ENCODE measurements at places on chromosomes 4 and X. TPM values are rescaled to one million over a fixed set of nuclear protein-coding genes. Genes with fewer than 3 reads are reported as not detected.

Gene HOPX
- 0.84 TPM for total RNA-seq

Gene TEX11
- not detected for total RNA-seq

Gene GPC4
- 0.20 TPM for total RNA-seq

Gene GABRQ
- not detected for total RNA-seq

Gene PDGFC
- not detected for total RNA-seq

Gene NAT8L
- not detected for total RNA-seq

Gene HGFAC
- total RNA-seq = not detected

Gene GUCY1A1
- total RNA-seq = 3.1 TPM

Gene KLHL5
- 17.8 TPM for total RNA-seq

Gene XK
- not detected for total RNA-seq

Gene FGA
- not detected for total RNA-seq

Gene CT45A3
- total RNA-seq = not detected

Gene PAGE2
- total RNA-seq = not detected

Gene TRIM60
- total RNA-seq = not detected

Gene RASGEF1B
- 11.5 TPM for total RNA-seq
